ENCODE measurements at places on chromosomes 16 and 17.

GRCh38 chr17:36721560-36722120, 120.3 kb downstream of the MRM1 start:
- no peak for DNase-seq

DNA sequence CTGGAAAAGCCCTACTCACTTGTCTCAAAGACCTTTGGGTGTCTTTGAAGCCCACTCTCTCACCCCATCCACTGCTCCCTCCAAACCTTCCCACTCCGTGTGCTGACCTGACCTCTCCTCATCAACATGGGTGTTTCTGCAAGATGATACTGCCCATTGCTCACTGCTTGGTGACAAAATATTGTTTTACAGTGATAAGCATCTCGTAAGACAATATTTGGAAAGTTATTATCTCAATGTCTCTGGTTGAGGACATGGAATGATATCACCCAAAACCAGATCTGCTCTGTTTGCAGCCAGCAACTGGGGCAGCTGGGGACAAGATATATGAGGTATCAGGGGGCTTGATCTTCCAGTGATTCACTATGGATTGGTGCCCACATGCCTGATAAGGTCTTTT, 195.8 kb downstream of the SALL1 start:
- DNase-seq = no peak

GRCh38 chr17:20280851-20281250, 186.5 kb downstream of the LGALS9B start:
- DNase-seq = no peak

DNA sequence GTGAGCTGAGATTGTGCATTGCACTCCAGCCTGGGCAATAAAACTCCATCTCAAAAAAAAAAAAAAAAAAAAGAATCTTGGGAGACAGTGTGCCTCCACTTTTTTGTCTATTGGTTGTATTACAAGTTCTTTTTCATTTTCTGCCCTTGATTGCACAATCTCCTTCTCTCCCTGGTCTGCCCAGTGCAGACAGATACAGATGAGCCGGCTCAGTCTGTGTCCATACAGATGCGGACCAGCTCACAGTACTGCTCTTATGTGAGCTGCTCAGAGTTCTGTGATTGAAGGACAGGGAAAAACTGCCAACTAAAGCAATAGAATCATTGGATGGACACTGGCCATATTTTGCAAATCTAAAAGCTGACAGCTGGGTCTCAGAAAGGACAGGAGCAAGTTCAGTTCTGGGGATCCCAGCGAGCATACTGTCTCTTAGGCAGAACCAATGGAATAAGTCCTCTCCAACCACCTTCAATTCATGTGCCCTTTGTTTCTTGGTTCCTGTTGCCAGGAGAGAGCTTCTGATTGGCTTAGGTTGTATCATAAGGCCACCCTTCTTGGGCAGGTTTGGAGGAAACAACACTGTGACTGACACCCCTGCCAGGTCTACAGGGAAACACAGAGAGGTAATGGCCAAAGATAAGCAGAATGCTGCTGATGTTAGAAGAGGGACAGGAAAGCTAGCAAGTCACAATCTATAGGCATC, 495.6 kb upstream of the HSBP1 start:
- no peak for DNase-seq

DNA sequence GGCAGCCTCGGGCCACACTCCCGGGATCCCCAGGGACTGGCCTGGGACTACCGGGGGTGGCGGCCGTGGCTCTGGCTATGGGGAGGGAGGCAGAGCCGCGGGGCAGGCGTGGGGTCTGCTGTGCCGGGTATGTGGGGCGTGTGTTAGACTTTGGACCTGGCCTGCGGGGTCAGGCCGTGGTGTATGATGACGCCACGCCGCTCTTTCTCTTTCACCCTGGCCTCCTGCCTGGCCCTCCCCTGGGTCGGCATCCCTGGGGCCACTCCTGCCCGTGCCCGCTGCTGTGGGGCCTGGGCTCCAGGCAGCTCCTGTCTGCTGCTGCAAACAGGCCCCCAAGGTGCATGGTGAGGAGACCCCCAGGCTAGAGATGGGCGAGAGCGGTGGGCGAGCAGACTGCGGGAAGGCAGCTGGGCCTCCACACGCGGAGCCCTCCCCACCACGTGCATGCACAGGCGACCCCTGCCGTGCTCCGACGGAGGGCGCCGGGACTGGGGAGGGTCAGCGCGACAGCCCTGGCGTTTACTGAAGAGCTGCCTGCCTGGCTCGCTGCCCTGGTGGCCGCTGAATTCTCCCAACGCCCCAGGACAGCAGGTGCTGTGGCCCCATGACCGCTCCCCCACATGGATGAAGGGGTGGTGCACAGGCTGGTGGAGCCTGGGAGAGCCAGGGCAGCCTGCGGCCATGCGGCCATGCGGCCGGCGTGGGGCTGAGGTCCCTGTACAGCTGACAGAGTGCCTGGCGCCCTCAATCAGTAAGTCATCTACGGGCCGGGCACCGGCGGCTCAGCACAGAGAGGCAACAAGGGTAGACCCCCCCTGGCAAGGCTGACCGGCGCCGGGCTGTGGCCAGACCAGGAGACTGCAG, 16.0 kb downstream of the CAPN15 start:
- DNase-seq = no peak

DNA sequence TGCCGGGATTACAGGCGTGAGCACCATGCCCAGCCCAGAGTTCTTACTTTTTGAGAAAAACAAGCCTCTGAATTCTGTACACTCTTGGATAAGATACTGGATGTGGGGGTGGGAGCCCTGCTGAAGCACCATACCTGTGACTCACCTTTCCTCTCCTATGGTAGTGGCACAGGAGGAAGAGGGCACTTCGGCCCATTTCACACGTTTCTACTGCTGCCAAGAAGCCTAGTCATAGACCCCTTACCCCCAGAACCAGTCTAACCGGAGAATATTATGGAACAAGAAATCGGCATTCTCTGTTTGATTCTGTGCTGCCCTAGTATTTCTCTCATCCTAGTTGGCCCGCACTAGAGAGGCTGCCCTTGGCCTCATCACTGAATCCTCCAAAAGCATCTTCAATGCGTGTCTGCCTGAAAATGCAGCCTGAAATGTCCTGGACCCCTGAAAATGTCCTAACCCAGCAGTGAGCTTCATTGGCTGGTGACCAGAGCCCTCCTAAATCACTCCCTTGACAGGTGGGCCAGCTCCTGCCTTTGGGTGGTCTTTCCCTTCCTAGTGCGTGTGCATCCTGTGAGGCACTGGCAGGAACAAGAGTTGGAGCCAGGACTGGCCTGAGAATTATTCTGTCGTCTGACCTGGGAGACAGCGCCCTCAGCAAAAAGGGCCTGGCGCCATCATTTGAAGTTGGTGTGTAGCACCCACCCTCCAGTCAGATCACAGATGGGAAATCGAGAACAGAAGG, 37.9 kb downstream of the NDEL1 start:
- no peak for DNase-seq

GRCh38 chr17:18018411-18018921, 20.5 kb downstream of the ATPAF2 start:
- DNase-seq = no peak

DNA sequence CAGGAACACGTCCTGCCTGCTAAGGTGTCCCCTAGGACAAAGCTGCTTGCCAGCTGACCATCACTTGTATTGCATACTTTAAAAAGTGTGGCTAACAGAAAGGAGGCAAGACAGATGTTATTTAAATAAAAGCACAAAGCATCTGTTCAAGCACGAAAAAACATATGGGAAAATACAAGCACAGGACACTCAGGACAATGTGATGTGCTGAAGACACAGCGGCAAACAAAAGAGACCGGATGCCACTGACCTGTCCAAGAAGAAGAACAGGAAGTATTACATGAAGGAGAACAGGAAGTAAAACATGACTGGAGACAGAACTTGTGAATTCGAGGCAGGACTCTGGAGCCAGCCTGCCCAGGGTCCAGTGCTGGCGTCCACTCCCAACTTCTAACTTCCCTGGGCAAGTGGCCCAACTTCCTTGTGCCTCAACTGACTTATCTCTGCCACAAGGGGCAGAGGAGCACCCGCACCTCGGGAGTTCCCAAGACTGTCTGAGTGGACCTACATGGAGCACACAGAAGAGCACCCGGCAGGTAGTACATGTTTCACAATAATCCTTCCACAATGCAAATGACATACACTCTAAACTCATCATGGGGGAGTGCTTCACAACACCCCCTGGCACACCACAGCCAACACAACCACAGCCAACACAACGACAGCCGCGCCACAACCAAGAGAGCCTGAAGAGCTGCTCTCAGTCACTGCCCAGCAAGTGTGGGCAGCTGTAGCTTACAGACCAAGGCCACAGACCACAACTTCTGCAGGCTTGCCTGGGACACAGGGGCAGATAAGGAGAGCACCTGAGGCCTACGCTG, 36.6 kb downstream of the ANKRD11 start:
- DNase-seq = no peak

- DNase-seq = no peak
Measured at GRCh38 chr16:12900156-12900555, 1.2 kb upstream of the SHISA9 start.

DNA sequence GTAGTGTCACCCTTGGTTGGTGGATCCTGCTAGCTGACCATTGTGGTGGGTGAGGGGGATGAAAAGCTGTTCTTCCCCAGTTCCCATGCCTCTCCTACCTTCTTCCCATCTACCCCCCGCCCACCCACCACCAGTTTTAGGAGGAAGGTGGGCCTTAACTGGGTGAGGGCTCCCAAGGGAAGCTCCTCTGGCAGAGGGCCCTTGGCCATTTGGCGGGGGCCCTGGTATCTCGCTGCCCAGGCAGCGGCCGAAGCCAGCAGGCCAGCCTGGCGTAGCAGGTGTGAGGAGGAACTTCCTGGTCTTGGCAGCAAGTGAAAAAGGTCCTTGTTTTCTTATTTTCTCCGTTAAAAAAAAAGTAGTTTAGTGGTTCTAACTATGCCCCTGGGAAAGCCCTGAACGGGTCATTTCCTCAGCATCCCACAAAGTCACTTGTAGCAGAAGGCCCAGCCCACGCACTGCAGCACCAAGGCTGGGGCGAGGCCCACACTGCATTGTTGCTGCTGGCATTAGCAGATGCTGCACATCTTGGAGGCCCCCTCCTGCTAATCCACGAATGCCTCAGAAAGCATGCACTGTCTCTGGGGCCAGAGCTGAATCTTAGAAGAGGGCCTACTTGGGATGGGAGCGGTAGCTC, 72.5 kb downstream of the MPRIP start:
- no peak for DNase-seq

GRCh38 chr17:33459078-33459940, 166.2 kb upstream of the ASIC2 start:
- no peak for DNase-seq

DNA sequence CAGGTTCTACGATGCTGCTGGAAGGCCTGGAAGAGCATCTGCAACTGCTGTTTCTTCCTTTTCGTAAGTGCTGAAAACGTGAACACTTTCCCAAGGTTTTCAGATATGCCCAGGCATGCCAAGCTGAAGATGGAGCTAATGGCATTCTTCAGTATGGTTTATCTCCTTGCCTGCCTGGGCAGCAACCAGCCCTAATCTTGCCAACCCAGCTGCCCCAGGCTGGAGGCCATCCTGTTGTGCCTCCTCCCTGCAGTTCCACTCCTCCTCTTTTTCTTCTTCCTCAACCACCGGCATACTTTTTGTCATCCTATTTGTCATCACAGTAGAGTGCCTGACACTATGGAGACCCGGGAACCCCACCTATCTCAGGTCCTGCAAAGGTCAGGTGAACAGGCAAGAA, 1849.3 kb downstream of the TP53TG3F start:
- no peak for DNase-seq

DNA sequence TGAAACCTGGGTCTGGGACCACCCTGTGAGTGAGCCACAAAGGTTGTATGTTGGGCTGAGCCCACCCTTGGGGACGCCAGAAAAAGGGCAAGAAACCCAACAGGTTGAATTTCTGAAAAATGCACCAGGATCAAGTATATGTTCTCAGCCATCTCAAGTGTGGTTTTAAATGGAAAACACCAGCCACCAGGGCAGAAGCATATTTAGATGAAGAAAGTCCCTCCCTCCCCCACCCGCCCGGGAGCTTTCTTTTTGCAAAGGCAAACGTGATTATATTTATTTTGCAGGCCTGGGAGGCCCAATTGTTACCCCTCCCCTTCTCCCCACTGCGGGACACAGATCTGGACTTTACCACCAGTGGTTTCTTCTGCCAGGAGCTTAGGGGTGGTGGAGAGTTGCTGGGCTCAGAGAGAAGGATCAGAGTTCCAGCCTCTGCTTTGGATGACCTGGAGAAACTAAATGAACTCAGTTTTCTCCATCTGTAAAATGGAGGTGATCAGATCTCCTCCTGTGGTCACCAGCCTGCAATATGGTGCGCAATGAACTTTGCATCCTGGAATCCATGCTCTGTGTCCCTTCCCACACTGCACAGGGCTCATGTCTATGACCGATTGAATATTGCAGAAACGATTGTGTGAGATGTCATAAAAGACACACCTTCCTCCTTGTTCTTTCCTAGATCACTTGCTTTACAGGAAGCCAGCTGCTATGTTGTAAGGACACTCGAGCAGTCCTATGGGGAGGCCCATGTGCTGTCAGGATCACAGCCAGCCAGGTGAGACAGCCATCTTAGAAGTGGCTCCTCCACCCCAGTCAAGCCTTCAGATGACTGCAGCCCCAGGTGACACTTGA, 21.0 kb upstream of the NGFR start:
- DNase-seq = no peak

DNA sequence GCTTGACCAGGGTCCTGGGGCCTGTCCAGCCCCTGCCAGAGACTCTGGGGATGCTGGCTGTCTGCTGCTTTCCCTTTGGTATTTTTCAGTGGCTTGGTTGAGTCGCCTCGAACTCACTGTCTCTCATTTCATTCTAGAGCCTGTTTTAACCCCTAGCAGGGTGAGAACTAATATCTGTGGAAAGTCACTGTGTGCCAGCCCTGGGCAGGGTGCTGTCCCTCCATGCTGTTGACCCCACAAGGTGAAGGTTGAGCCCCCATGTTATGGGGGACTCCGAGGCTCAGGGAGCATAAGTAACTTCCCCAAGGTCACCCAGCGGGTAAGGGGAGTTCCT, 33.0 kb downstream of the DCAKD start:
- no peak for DNase-seq

- no peak for DNase-seq
Measured at GRCh38 chr17:39822051-39822451, 42.1 kb downstream of the IKZF3 start.

GRCh38 chr17:8223356-8224126, 13.2 kb upstream of the AURKB start:
- DNase-seq = no peak

GRCh38 chr17:76239538-76240274, 587 bp downstream of the RNF157 start:
- DNase-seq = no peak
